NCI-H2107 (cell line): ENCODE measurements at places on chromosomes 6 and 20.

DNA sequence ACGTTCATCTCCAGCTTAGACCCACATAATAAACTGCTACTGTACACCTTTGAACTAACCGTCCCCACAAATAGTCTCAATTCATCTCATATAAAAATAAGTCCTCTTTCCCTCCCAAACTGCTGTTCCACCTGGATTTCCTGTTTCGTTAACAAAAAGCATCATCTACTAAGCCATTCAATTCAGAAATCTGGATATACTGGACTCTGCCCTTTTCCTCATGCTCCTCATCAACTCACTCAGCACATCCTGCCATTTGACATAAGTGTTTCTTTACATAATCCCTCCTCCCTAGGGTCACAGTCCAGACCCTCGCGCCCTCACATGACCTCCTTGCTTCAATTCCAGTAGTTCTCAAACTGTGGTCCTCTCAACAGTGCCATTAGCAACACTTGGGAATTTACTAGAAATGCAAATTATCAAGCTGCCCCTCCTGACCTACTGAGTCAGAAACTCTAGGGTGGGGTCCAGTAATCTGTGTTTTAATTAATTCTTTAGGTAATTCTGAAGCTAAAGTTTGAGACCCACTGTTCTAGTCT, 4.5 kb downstream of the MKKS start:
- DNase-seq, result no peak

DNA sequence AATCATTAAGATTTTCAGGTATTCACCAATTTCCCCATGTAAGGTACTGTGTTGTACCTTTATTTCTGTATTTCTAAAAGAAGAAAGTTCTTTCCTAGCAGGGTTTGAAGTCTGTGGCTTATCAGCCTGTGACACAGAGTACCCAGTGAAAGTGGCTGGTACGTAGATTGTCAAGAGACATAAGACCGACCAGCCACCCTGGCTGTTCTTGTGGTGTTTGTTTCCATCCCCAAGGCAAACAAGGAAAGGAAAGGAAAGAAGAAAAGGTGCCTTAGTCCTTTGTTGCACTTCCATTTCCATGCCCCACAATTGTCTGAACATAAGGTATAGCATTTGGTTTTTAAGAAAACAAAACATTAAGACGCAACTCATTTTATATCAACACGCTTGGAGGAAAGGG, 40.6 kb upstream of the SMIM28 start:
- DNase-seq, result no peak

DNA sequence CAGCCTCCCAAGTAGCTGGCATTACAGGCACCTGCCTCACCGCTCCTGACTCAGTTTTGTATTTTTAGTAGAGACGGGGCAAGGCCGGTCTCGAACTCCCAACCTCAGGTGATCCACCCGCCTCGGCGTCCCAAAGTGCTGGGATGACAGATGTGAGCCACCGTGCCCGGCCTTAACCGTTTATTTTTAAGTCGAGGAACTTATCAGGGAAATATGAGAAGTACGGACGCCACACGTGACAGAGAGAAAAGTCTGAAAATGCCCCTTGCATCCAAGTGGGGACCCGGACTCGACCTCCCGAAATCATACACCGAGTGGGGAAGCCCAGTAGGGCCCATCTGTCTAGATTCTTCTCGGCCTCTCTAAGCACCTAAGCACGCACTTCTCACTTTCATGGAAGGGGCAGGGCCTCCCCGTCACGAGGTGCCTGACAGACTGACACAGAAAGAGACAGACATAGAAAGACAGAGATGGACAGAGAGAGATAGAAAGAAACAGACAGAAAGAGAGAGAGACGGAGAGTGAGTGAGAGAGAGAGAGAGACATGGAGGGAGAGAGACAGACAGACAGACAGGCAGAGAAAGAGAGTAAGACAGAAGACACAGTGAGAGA, 756.5 kb upstream of the DEFB115 start:
- no peak for DNase-seq

GRCh38 chr6:33945931-33946330, 142.1 kb upstream of the MLN start:
- no peak for DNase-seq

- DNase-seq, result no peak
These were observed 5.7 kb downstream of the TMEM151B start for GRCh38 chr6:44275749-44276648.

DNA sequence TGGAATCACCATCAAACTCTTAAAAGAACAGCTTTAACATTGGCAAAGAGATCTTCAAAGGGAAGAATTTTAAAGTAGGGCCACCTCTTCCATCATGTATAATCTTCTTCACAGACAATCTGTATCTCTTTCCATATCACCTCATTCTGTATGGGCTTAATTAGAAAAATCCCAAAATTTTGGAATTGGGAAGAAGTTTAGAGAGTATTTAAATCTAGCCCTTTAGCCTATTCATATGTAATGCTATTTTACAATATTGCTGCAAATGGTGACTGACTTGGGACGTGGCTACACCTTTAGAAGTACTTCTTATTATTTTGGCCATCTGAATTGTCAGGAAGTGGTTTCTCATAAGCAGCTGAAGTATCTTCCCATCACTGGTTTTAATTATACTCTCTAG, 474.3 kb downstream of the RFPL4B start:
- DNase-seq, result no peak
